GM04504 (cell line): ENCODE measurements at places on chromosomes 12 and 14.
A peak's percentile ranks its signal among the peaks of the same experiment; 100 is the strongest.

GRCh38 chr12:42780671-42781070 is 191.1 kb upstream of the PRICKLE1 start:
- DNase-seq, result no peak

DNA sequence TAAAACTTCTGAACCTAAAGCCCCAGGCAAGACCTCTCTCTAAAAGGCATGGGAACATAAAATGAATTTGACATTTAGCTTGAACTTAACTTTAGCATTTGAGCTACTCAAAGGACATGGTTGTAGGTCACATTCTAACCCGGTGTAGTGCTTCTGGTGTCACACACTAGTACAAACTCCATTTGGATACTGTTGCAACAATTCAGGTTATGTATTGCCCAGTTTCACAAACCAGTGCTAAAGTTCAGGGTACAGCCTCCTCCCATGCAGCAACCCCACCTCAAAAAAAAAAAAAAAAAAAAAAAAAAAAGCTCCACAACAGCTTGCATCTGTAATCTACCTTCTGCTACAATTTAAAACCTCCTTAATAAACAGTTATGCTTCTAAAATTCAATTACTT is 7.8 kb downstream of the PPTC7 start:
- DNase-seq, result no peak

GRCh38 chr12:119288576-119288975 is 46.0 kb upstream of the CCDC60 start:
- DNase-seq, result no peak

DNA sequence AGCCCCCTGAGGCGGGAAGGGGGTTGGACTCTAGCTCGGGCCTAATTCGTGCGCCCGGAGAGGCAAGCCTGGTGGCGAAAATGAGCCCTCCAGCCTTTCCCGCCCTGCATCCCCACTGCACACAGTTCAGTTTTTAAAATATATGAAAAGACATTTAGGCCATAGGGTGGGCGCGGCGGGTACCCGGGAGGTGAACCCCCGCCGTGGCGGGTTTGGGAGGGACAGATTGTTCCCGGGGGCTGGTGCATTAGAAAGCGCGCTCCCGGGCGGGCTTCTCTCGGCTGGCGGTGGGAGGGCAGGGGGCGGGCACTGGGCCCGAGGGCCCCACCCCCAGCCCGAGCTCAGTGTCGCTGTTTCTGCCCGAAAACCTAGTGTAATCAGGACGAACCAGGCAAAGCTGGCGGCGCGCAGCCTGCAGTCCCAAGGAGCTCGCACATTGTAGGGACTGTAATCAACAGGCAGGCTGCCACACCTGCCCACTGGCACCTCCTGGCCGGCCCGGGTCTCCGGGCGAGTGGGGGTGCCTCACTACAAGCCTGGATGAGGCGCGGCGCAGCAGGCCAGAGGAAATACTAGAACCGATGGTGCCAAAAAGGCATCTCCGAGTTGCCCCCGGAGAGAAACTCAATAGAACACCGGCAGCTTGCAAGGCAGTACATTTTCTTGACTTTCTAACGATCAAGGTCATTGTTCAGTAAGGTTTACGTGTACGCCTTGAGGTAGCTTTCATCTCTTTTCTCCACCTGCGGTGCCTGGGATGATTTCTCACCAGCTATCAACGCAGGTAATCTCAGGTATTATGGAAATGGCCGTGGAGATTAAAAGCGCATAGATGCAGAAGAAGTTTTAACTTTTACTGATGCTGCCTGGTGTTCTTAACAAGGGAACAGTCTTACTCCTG is 764 bp upstream of the SPTB start:
- no peak for DNase-seq

DNA sequence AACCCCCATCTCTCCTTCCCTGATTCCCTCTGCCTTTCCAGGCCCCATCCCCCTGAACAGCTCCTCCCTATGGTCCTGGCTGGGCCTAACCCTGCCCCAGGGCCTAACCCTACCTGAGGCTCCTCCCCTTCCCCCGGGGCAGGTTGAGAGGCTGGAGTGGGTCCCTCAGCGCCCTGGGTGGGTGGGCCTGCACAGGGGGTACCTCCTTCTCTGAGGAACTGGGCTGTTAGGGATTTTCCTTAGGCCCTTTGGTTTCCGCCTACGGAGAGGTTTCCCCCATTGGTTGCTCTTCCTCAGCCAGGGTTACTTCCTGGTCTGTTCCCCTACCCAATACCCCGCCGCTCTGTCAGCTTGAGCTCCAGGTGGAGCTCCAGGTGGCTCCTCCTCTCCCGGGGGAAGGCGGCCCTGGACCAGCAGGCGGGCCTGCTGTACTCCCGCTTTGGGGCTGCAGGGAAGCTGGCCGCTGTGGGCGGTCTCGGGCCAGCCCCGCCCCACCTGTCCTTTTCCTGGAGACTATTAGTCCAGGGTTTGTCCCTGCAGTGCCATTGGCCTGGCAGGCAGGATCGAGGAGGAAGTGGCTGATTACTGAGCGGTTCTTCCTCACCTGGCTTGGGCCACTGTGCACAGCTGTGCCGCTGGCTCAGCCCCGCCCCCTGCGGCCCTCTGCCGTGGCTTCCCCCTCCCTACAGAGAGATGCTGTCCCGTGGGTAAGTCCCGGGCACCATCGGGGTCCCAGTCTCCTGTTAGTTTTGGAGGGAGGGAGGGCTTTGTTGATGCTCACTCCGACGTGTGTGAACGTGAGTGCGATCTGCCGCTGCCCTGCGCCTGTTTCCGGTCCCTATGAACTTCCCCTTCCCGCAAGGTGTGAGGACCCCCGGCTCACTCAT is 2.5 kb downstream of the C12orf57 start:
- DNase-seq, result no peak

GRCh38 chr14:99093532-99094517 is 178.2 kb downstream of the BCL11B start:
- no peak for DNase-seq

DNA sequence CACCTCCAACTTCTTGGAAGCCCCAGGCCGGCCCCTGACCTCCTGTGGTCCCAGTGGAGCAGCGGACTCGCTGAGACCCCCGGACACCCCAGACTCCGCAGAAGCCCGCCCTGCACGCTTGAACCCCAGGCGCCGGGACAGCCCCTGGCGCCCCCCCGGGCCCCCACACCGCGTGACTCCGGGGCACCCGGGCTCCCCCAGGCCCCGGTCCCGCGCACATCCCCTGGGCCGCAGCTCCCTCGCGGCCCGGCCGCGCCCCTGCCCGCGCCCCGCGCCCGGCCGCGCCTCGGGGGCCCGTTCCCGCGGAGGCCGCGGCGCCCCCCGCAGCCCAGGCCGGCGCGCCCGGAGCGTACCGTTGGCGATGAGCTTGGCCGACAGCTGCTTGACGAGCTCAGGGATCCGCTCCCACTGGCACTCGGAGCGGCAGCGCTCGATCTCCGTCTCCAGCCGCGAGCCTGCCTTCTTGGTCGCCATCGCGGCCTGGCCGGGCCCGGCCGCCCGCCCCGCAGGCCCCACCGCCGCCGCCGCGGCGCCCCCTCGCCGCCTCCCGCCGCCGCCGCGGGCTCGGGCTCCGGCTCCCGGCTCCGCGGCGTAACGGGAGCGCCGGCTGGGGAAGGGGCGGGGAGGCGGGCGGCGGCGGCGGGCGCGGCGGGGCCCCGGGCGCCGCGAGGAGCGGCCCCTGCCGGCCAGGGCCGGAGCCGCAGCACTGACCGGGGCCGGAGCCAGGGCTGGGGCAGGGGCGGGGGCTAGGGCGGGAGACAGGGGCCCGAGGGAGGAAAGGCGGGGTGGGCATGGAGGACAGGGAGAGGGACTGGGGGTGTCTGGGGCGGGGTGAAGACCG is at the start of gene TTC7B:
TSS of gene TTC7B (minus strand) at position 609 of the 841 bp plus-strand sequence. CDS start at position 474, 135 bp downstream.
- no peak for DNase-seq

DNA sequence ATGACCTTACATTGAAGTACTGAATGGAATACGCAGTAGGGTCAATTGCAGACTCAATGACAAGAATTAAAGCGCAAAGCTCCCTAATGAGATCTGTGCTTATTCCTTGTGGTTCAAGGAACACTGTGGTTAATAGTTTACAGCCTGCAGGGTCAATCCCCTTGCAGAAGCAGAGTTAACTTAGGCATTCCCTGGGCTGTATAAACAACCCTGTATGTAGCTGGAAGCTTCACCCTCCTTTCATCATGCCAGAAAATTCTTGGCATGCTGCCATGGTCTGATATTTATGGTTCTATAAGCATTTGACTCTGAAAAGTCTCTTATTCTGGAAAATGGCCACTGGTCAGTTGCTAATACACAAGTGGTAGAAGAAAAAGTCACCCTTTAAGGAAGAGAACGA is 227.7 kb downstream of the NOVA1 start:
- no peak for DNase-seq

DNA sequence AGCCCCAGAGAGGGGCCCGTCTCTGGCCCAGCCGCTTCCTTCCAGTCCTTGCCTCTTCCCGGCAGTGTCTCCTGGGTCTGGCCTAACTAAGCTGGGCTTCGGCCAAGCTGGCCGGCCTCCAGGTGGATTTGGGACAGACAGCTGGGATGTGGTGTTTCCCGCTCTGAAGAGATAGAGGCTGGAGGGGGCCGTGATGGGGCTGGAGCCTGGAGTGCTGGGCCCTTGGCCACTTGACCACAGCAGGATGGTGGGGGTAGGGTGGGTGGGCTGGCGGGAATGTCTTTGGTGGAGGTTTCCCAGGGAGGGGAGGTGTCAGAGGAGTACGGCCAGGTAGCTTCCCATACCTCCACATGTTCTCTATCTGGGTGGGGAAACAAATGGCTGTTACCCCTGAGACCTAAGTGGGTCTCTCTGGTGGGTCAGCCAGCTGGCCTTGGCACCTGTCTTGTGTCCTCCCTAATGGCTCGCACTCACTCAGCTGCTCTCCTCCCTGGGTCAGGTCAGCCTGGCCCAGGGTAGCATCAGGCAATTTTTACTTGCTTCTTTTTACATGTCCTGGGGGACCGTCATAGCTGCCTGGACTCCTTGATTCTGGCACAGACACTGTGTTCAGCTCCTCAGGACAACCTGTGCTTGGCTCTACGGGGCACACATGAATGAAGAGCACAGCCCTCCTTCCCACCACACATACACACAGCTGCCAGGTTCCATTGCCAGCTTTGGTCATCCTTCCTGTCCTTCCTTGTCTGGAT is 19.8 kb upstream of the PGF start:
- no peak for DNase-seq

DNA sequence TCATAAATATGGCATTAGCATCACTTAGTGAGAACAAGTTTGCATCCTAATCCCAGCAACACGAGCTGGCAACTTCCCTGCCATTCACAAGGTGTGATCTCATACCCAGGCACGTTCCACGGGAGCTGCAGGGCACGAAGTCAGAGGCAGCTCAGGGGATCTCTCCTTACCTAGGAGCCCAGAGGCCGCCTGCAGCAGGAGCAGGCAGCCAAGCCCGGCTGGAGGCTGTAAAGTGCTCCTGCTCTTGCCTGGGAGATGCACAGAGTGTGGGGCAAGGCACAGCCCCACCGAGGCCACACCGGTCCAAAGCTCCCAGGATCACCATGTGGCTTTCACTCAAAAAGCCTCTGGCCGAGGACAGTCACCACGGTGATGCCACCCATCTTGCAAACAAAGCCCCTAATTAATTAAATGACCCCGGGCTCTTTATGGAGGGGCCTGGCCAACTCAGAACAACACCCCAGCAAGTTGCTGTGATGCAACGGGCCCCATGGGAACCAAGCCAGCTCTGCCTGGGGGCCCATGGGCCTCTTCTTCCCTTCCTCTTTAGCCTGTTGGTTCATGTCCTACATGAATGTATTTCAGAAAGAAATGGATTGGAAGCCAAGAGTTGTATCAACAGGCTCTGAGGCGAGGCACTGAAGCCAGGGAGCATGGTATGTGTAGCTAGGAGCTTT is 26.5 kb downstream of the NUAK1 start:
- no peak for DNase-seq

DNA sequence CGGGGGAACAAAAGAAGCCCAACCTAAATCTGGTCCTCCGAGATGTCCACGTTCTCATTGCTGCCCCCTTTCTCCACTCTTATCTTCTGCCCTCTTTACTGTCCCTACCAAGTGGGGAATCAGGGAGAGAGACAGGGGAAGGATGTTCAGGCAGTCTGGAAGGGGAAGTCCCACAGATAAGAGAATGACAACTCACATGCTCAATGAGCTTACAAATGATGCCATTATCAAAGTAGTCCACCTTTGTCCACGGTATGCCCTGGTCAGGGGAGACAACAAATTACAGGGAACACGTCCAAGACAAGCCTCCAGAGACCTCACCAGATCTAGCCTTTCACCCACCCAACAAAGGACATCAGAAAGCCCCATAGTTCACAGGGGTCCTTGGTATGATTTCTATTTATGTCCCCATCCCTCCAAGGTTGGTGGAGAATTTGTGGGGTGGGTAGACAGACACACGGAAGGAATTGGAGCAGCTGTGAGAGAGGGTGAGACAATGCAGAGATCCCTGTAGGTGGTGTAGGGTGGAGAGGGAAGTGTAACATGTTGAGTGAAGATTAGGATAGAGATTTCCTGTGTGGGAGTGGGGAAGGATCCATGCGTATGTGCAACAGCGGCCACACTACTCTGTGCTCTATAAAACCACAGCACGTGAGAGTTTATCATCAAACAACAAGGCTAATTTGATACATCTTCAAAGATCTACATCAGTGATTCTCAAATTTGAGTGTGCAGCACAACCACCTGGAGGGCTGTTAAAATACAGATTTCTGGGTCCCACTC is 10.7 kb downstream of the MYO1A start:
- no peak for DNase-seq

DNA sequence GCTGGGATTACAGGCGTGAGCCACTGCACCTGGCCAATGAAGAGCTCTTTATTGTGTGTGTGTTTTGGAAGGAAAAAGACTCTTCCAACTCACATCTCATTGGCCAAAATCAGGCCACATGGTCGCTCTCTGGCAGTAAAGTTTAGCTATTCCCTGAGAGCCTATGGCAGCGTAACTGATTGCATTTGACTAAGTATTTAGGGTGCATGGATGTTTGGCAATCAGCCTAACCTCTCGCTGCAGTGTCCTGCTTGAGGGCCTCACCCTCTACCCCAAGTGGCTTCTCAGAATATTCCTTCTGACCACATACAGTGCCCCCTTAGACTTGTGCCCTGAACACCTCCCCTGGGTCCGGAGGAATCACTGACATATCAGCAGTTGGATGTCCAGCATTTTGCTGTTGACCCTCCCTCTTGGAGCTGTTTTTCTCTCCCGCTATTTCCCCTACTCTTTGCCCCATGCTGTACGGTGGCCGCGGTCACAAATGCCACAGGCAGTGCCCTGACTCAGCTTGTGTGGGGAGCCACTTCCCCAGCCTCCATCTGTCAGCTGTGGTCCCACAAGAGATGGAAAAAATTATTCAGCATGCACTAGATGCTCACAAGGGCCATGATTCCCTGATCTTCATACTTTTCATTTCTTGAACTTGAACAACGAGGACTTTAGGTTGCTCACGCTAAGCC is 9.5 kb downstream of the PHETA1 start:
- no peak for DNase-seq

GRCh38 chr14:67815573-67816225 is 691 bp downstream of the ZFYVE26 start:
- peak; percentile 26 for DNase-seq

- no peak for DNase-seq
Observed at GRCh38 chr12:54736549-54736948, 88.4 kb upstream of the DCD start.
